ENCODE measurements at places on chromosomes 3 and 15. TPM values are rescaled to one million over a fixed set of nuclear protein-coding genes. Genes with fewer than 3 reads are reported as not detected.

ANKUB1 gene
- total RNA-seq, result not detected

CDCP1 gene
- total RNA-seq, result 88.0 TPM

TJP1 gene
- total RNA-seq, result 84.9 TPM

GATA2 gene
- 2.0 TPM for total RNA-seq

CASR gene
- total RNA-seq, result not detected

PRICKLE2 gene
- 65.0 TPM for total RNA-seq

SCN11A gene
- total RNA-seq, result under 0.01 TPM

ITIH4 gene
- total RNA-seq, result 0.88 TPM

TRH gene
- total RNA-seq, result not detected

NR1I2 gene
- under 0.01 TPM for total RNA-seq

UBE2Q2 gene
- 47.7 TPM for total RNA-seq

HYAL1 gene
- total RNA-seq, result 1.1 TPM

PLA1A gene
- not detected for total RNA-seq

HCLS1 gene
- total RNA-seq, result 3.1 TPM

Measured in placental pericyte (primary cell).